ENCODE measurements at places on chromosomes 4 and X. TPM values are rescaled to one million over a fixed set of nuclear protein-coding genes. Genes with fewer than 3 reads are reported as not detected.

ADGRG4 gene
- not detected for total RNA-seq

PPP1R2C gene
- not detected for total RNA-seq

RHOXF1 gene
- total RNA-seq: not detected

SLC9B2 gene
- 44.2 TPM for total RNA-seq

UGT2A1 gene
- total RNA-seq: not detected
